Stimulated activated CD4-positive, alpha-beta T cell treated with anti-CD3 and anti-CD28 coated beads, Interleukin-15, amount 100 ng/mL, for 1 hour (primary cell): ENCODE measurements at places on chromosomes 5 and 9.

DNA sequence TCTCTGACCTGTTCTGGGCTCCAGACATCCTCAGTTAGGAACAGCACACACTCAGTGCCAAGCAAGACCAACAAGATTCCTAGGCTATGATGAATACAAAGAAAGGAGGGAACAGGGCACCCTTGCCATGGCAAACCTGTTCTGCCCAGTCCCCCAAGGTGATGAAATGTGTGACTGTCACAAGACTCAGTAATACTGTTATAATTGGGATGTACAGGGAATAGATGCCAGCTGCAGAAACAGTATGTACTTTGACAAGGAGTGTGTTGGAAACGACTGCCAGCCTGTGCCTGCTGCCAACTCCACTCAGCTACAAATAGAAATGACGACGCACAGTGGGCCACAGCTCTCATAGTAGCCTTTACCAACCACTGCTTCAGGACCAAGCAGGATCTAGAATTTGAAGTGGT lies 453.0 kb downstream of the EFNA5 start:
- DNase-seq, result no peak

DNA sequence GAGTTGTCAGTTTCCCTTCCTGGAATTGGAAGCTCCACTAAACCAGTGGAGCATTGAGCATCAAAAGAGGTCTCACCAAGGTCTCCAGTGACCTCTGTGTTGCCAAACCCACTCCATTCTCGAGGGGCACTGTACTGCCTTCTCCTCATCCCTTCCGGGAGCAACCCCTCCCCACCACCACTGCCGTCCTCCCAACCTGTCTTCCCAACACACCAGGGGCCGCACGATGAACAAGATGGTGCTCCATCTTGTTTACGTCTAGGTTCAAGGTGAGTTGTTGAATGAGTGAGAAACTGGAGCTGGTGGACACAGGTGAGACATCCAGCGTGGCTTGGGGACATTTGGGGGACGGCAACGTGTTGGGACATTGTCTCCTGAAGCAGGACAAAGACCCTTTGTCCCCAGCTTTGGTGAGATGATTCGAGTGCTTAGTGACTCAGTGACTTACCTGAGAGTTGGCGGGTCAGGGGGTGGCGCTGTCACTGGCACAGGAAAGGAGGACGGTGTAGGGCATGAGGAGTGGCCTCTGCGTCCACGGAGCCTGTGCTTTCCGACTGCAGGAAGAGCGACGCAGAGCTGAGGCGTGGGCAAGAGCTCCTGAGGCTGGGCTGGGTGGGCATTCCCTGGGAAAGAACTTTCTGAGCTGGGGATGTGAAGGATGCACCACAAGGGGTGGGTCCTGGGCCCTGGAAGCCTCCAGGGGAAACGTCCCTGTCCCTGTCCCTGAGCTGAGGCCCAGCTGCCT lies 44.8 kb upstream of the RNU6ATAC start:
- DNase-seq, result no peak

DNA sequence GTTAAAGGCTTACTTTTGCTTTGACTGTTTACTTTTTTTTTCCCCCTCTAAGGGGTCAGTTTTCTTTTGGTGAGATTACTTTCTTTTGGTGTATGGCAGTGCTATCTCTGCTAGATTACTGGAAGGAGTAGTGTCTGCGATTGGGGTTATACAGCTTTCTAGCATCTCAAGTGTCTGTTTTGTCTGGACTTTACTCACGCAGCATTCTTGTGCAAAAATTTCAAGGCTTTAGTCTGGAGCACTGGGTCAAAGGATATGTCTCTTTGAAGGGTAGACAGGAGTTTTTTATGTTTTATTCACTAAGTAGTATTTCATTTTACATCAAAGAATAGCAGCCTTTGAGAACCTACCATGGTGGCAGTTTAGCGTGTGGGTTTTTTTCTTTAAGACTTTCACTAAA lies 52.6 kb downstream of the NDUFS4 start:
- DNase-seq, result no peak

- no peak for DNase-seq
Measured at GRCh38 chr5:142872217-142872616, 102.0 kb downstream of the ARHGAP26 start.

DNA sequence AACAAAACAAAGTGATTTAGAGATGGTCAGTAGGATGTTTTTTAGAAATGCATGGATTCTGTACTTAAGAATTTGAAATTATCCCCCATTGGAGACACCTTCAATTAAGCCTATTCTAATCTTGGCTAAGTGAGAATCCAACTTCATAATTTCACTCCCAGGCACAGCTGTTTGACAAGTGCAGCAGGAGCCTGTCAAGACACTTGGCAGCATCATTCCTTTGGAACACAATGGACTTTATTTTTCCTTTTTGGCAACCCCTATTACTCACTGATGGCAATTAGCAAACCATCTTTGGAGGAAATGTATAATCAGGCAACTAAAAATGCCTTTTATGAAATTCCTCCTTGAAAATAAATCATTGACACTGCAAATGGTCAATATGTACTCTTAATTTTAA lies 194.7 kb downstream of the GLIS3 start:
- no peak for DNase-seq

- no peak for DNase-seq
Measured at GRCh38 chr5:72294473-72294872, 25.6 kb downstream of the MRPS27 start.

GRCh38 chr9:109119439-109120203 lies at the start of gene TMEM245:
TMEM245 (minus strand) TSS chr9:109119947; CDS start chr9:109119913, 34 bp downstream.
- DNase-seq, result peak; percentile 86

DNA sequence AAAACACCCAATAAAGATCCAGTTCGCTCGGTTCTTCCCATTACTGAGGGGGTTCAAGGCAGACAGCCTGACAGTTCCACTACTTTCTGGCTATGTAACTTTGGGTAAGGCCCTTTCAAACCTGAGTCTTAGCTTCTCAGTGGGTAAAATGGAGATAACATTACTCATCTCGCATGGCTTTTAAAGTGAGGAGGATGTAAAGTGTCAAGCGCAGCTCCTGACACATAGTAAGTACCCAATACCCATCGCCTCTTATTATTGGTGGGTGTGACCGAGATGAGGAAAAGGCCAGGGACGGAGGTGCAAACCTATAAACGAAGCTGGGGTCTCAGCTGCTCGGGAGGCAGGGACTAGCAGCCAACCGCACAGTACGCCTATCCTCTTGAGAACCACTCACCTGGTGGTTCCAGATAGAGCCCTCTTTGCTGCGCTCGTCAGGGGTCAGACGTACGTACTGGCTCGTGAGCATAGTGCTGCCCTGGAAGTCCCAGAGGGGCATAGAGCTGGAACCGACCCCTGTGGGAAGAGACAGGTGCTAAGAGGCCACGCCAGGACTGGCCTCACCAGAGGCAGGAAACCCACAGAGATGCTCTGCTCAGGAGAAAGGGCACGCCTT lies 584 bp downstream of the LMAN2 start:
- no peak for DNase-seq

DNA sequence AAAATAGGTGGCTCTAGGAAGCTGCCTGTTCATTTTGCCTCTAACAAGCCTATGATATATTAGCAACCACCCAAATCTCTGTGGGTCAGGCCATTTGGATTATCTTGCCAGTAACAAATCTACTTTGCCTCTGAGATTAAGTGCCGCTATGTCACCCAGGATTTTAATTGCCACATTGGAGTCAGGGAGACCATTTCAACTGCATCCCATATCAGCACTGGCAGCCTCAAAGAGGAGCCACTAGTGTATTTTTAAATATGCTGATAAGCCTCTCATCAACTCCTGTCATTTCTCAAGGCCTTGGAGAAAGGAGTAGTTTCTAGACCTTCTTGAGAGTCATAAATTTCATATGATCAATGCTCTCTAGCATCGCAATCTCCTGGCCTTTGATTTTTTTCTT lies 12.1 kb upstream of the ADAMTS19 start:
- no peak for DNase-seq

- no peak for DNase-seq
Measured at GRCh38 chr9:86241216-86241615, 18.2 kb downstream of the C9orf153 start.

- no peak for DNase-seq
Measured at GRCh38 chr5:156824800-156825199, 25.3 kb upstream of the PPP1R2B start.

DNA sequence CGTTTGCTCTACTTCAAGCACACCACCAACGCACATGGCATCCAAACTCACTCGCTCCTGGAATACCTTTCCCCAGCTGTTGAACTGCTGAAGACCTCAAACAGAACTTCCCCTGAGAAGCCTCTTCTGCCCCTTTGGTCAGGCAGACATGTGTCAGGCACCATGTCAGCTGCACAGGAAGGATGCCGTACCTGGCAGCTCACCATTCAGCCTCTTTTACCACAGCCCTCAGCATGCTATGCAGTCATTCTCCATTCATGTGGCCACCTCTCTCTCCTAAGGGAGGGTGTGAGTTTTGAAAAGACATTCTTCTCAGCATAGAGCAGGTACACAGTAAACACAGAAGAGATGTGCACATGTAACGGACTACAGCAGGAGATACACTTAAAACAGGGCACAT lies 14.2 kb downstream of the IL4 start:
- DNase-seq, result no peak

DNA sequence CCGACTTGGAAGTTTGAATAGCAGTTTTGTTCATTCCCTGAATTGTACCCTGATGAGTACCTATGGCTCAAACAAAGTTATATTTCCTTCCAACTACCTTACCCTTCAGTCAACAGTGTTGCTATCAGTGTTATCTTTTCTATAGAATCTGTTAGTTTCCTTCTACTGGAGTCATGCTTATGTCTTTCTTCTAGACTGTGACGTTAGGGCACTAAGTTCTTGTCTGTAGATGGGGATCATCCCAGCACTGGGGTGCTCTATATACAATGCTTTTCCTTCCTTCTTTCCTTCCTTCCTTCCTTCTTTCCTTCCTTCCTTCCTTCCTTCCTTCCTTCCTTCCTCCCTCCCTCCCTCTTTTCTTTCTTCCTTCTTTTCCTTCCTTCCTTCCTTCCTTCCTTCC lies 973.0 kb downstream of the CDH12 start:
- DNase-seq, result no peak

DNA sequence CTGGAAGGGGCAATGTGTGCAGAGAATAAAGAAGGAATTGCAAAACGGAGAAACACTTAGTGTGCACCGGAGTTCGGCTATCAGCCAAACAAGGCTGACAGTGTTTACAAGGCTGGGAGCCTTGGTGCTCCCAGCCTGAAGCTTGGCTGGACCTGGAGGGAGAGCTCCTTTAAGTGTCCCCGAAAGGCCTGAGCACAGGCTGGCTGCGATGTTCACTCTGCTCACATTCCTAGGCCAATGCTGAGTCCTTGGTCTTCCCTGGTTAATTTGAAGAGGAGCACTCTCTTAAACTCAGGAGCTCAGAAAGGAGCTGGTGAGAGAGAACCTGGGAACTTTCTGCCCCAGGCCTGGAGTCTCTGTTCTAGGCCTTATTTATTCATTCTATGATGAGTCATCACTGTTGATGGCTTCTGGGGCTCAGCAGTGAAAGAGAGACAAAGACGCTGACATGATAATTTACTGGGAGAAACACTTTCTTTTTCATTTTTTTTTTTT lies 88.6 kb upstream of the MYO10 start:
- DNase-seq, result no peak

DNA sequence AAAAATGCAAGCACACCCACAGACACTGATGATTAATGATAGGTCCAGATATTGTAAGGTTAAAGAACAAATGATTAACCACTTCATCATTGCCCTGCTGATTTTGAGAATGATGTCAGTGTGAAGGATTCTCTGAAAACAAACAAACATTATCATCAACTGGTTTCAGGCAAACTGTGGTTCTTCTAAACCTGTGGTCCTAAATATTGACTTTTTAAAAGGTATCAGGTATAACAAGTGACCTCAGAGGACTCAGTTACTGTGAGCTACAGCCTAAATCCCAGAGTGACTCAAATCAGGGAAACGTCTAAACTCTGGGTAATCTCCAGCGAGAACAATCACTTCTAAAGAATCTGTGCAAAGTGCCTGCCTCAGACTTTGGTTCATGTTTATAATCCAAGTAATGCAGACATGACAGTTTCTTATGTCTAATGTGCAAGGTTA lies 172.3 kb upstream of the CDH6 start:
- DNase-seq, result no peak
